ENCODE measurements at places on chromosomes 7 and 10.

DNA sequence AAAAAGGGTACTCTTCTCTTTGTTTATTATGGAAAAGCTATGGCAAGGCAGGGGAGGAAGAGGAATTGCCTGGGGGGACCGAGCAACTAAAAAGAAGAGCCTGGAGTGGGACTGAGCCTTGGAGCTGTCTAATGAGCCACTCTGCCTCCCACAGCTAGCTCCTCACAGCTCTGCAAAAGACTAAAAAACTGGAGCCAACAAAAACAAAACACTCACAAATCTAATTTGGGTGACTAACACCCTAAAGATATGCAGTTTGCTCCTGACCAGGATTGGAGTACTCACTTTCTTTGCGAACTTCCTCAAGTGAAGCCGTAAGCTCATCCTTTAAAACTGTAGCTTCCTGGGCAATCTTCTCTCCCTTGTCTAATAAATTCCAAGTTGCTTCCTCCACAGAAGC, 89.4 kb downstream of the CTNNA3 start:
- DNase-seq, result no peak

DNA sequence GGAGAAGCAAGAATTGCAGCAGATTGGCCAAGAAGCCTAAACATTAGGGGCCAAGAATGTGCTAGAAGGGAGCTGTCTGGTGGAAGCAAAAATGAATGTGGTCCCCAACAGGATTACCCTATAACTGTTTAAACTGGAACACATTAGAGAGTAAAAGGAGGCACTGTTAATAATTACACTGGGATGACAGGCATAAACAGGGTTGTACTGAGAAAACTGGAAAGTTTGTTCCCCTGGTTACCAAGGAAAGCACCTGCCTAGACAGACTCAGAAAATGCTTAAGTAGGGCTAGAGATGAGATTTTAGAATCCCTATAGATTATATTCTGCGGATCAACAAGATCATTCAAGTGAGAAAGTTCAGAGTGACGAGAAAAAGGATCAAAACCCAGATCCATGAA, 100.8 kb downstream of the CTTNBP2 start:
- no peak for DNase-seq

DNA sequence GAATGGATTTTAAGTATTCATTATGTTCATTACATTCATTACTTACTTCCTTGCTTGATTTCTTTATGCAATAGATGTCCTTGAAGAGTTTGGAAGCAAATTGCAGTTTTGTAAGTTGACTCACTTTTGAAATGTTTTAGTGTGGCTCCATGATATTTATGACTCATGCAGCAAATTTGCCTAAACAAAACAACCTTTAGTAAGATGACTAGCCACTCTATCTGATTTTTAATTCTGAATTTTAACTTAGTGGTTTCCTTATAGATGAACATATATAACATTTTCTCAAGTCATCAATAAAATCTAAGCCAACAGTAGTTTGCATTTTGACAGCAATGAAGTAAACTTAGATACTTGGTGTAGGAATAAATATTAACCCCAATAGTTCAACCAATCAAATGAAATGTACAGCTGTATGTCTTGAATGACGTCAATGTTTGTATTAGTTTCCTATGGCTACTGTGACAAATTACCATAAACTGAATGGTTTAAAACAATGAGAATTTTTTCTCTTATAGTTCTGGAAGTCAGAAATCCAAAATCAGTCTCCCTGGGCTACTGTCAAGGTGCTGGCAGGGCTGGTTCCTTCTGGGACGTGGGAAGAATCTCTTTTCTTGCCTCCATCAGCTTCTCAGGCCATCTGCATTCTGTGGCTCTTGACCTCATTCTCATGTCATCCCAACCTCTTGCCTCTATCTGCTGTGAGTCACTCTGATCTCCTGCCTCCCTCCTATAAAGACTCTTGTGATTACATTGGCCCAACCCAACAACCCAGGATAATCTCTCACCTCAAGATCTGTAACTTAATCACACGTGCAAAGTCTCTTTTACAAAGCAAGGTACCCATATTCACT, 73.4 kb downstream of the AHR start:
- DNase-seq, result no peak

GRCh38 chr7:29502133-29502532, 61.5 kb upstream of the PRR15 start:
- no peak for DNase-seq

DNA sequence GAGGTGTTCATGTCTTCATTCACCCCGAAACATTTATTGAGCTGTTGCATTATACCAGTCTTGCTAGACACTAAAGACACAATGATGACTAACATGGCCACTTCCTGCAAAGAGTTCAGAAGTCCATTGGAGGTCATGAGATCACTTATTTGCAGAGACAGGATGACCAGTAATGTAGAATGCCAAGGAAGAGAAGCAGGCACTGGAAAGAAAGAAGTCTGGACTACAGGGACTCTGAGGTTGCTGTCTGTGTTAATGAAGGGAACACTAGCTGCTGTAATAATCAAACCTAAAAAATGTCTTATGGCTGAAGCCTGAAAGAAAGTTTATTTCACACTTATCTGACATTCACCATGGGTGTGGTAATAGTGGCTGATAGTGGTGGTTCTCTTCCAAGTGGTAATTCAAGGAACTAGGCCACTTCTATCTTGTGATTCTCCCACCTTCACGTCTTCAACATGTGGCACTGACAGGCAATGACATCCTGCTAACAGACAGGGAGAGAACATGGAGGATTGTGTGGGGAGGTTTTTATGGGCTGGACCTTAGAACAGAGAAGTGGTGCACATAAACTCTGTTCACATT, 89.2 kb upstream of the MKLN1 start:
- DNase-seq, result no peak

GRCh38 chr7:132430041-132430855, 146.0 kb downstream of the PLXNA4 start:
- no peak for DNase-seq

- DNase-seq, result no peak
These were observed 36.6 kb upstream of the SEMA3A start for GRCh38 chr7:84231157-84231556.

DNA sequence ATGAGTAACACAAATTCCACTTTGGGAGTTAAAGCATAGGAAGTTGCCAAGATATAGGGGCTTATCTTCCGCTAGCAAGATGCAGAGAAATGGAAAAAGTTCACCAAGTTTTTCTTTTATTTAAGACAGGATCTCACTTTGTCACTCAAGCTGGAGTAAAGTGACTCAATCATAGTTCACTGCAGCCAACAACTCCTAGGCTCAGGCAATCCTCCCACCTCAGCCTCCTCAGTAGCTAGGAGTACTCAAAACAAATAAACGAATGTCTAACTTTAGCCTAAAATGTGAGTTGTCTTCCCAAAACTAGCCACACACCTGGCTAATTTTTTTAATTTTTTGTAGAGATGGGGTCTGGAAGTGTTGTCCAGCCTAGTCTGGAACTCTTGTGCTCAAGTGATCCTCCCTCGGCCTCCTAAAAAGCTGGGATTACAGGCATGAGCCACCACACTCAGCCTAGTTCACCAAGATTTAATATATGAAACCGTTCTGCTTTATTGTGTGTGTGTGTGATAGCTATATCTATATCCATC, 9.9 kb downstream of the VIM start:
- DNase-seq, result no peak

- DNase-seq, result no peak
These were observed 125.1 kb downstream of the SFMBT2 start for GRCh38 chr10:7285522-7286322.

GRCh38 chr10:86500846-86501245, 20.7 kb downstream of the WAPL start:
- DNase-seq, result no peak

DNA sequence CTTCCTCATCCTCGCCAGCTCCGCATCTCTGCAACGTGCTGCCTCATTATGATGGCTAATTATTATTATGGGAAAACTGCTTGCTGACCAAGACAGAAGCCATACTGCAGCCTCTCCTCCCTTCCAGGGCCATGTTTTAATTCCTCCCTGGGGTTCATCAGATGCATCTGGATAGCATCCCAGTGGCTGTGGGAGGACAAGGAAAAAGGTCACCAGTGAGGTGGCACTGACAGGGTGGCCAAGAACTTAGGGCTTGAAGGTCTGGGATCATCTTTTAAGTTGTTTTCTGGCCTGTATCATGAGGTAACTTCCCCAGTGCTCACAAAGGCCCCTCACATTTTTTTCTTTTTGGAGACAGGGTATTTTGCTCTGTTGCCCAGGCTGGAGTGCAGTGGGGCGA, 39.6 kb downstream of the KCNH2 start:
- DNase-seq, result no peak

GRCh38 chr7:11332186-11332864, 358.7 kb downstream of the PHF14 start:
- DNase-seq, result peak; percentile 9

DNA sequence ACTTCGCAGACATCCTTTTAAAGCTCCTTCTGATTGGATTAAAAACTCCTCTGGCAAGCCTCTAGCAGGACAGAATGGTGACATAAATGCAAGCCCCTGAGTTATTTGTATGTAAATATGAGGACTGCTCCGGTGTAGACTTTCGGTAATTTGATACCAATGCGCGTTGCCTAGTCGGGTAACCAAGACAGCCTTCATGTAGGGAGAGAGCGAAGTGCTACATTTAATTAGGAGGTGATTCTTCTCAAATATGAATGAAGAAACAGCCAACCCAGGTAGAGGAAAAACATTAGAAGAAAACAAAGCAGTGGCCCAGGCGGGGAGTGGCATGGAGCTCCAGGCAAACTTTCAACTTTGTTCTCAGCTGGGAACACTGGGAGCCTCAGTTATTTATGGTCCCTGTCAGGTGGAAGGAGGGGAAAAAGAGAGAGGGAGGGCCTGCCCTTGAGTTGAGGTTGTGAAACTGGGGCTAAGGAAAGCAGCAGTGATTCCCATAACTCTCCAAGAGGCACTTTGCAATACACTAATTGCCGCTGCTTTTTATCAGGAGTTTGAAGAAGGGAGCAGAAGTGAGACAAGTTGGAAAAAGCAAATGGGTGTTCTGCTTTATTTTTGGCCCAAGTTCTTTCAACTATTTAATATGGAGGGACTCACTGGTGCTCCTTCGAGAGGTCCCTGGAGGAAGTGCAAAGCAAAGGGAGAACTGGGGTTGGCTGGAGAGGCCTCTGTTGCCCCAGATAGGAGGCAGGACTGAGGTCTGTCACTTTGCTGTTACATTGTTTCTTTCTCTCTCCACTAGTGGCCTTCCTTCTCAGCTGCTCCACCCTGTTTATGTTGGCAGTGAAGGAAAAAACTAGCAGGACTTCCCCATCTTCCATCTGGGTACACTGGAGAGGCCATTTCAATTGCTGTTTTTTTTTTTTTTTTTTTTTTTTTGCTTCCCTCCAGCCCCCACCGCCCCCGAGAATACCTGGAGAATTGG, 234.6 kb upstream of the CCDC6 start:
- DNase-seq, result no peak

DNA sequence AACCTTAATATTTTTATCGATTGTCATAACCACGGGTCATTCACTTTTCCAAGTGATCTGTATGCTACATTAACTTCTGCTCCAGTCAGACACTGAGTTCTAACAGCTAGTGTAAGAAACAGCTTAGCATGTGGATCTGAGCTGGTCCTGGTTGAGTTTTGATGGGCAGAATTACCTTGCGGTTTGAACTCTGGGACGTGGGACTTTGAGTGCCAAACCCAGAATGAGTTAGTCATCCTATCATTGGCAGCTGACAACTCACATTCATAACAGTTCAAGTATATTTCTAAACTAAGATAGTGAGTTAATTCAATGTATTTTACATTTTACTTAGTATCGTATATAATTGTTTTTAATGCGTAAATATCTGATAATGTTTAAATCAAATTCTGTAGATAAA, 43.2 kb downstream of the C7orf33 start:
- no peak for DNase-seq

DNA sequence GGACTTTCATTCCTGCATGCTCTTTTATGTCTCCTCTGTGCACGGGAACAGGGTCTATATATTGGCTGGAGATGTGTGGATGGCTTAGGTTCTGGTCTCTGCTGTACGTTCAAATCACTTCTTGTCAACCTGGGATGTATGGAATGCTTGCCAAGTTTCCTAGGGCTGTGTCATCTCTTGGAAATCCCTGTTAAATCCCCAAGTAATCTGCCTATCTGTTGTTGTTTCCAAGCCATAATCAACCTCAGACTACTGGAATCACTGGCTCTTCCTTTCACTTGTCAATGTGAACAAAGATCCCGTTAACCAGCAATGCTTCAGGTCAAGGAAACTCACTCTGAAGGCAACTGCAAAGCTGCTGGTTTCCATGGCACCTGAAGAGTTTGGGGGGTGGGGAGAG, 93.3 kb upstream of the FAM171A1 start:
- DNase-seq, result no peak

GRCh38 chr7:130741331-130741995, 7.5 kb upstream of the KLF14 start:
- no peak for DNase-seq

DNA sequence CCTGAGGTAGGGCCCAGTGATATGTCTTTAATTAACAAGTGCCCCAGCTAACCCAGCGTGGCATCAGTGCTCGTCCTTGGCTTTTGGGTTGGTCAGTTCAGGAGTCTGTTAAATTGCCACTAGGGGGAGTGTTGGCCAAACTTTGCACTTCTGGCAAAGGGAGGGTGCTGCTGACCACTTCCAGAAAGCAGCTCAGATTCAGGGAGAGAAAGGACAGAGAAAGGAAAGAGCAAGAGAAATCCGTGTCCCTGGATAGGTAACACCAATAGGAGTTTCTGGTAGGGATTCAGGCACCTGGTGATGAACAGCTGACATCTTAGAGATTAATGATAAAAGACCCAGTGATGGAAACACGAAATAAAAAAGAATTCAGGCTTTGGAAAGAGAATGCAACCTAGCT, 243.1 kb upstream of the AOAH start:
- DNase-seq, result no peak

DNA sequence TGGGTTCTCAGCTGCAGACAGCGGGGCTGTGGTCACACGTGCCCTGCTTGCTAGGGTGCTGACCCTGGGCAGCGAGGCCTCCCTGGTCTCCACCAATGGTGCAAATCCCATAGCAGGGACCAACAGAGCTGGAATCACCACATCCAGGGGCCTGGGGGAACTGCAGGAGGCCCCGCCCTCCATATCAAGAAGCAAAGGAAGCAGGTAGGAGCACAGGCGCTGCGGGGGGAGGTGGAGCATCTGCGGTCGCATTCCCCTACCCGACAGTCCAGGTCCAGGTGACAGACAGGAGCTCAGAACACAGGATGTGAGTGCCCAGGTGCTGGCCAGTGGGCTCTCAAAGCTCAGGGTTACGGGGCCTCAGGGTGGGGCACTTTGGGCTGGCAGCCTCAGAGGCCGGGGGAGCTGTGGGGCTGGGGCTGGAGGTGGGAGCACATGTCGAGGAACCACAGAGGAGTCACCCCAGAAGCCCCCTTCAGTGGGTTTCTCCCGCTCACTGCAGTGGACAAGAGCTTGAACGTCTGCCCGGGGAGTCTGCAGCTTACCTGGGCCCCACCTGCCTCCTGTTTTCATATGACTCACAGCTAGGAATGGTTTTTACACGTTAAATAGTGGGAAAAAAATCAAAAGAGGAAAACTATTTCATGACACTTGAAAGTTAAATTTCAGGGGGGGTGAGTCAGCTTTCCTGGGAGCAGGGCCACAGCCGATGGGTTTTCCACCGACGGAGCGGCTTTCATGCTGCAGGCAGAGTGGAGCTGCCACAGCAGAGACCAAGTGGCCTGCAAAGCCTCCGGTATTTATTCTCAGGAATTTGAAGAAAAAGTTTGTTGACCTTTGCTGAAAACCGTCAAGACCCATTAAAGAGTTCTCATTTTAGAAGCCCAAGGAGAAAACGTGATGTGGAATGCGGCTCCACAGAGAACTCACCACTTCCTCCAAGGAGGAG, 148.7 kb upstream of the PPP2R2D start:
- DNase-seq, result no peak

GRCh38 chr7:24755541-24756407, 1.5 kb downstream of the GSDME start:
- DNase-seq, result no peak

GRCh38 chr7:92781117-92781720, 55.2 kb downstream of the CDK6 start:
- no peak for DNase-seq
